Dermis microvascular lymphatic vessel endothelial cell (primary cell): ENCODE measurements at places on chromosomes 1 and 21. TPM values are rescaled to one million over a fixed set of nuclear protein-coding genes. Genes with fewer than 3 reads are reported as not detected.

VTCN1 gene
- not detected in 2 replicates for total RNA-seq

GRCh38 chr1:55065648-55066047 is 26.3 kb downstream of the PCSK9 start:
- no peak for DNase-seq

DNA sequence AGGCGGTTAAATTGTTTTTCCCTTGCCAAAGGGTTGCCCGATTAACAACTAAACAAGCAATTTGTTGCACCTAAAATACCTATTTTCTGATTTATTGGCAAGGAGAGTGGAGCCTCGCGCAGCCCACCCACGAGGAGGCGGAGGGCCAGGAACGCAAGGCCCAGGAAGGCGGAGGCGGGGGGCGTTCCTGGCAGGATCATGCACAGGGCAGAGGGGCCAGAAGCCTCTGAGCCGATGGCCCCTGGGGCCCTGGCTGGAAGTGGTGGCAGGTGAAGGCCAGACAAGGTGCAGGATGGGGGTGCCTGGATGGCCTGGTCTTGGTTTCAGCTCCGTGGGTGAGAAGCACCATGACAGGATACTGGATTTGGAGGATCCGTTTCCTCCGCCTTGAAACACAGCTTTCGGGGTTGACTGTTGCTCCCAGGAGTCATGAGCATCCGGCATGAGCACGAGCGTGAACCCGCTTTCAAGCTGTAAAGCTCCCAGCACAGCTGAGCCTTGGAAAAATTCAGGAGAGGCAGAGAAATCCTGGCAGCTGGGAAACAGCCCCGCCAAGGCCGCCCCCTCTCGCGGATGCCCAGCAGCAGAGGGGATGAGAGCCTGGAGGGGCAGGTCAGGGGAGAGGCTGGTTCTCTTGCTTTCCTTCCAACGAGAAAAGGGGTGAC is 35.0 kb downstream of the AJAP1 start:
- DNase-seq: no peak

DNA sequence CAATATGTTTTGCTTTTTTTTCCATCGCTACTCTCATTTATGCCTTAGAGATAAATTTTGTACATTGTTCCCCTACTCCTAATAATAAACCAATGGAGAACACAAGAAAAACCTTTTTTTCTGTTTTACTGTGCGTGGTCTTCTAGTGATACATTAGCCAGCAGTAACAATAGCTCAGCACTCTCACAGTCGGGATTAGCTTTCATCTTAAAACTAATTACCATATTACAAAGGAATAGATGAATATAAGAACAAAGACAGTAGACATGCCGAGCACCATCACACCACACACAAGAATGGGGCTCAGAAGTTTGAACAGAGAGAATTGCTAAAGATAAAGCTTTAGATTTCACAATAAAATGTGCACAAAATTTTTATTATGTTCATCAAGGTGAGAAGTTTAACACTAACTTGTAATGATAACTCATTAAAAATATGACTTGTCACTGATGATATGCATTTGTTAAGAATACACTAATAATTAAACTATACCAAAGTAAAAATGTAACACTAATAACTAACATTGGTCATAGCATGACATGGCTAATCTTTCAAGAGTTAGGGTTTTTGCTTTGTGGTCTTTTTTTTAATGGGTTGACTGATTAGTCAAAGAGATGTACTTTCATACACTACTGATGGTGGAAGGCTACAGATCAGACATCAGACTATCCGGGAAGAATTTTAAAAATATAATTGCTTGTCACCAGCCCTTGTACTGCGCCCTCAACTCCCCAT is 61.8 kb downstream of the EXTL2 start:
- no peak for DNase-seq

KAZN gene
- total RNA-seq: 0.51 and 1.1 TPM in 2 replicates

DNA sequence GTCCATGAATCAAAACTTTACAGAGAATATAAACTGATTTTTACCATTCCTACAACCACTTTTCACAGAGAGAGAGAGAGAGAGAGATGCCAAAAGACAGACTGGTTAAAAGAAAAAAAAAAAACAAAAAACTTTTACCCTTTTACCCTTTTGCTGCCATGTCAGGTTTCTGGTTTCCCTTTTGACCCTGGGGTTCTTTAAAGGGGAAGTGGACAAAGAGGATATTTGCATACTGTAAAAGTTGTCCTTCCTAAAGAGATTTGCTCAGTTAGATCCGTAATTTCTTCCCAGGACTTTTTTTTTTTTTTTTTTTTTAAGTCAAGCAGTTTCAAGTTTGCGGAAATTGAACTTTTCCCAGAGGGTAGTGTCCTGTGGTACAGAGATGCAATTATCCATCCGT is 287.8 kb upstream of the RGS18 start:
- no peak for DNase-seq

DOCK7 gene
- total RNA-seq: 28.5 and 30.2 TPM in 2 replicates

AMPD1 gene
- not detected in 2 replicates for total RNA-seq

- DNase-seq: peak; percentile 85
Measured at GRCh38 chr1:58898739-58899586, 115.1 kb upstream of the JUN start.

DNA sequence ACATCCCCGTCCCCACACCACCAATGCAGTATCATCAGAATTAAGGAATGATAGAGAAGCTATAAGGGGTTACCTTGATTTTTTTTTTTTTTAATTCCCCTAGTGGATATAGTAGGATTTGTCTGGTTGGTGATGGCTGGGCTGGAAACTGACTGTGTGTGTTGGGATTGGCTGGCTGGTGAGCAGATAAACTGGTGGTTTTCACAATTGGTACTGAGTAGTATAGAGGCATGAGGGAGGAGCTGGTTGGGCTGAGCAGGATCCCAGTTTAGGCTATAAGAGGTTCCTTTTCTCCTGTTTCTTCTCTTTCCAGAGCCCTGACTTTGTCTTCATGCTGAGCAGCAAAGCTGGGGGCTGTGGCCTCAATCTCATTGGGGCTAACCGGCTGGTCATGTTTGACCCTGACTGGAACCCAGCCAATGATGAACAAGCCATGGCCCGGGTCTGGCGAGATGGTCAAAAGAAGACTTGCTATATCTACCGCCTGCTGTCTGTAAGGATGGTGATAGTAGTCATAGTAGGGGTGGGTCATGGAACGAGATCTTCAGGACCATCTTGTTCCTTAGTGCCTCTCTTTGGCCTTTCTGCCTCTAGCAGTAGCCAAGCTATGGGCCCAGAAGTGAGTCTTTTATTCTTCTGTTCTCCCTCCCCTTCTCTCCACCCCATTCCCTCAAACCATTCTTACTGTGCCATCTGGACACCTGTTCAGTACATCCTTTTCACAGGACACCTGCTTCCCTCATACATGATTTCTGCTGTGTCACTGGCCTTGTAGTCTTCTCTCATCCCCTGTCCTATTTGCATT is 26.9 kb downstream of the RAD54L start:
- no peak for DNase-seq

GRCh38 chr1:177849579-177850290 is 120.1 kb downstream of the SEC16B start:
- DNase-seq: no peak

DNA sequence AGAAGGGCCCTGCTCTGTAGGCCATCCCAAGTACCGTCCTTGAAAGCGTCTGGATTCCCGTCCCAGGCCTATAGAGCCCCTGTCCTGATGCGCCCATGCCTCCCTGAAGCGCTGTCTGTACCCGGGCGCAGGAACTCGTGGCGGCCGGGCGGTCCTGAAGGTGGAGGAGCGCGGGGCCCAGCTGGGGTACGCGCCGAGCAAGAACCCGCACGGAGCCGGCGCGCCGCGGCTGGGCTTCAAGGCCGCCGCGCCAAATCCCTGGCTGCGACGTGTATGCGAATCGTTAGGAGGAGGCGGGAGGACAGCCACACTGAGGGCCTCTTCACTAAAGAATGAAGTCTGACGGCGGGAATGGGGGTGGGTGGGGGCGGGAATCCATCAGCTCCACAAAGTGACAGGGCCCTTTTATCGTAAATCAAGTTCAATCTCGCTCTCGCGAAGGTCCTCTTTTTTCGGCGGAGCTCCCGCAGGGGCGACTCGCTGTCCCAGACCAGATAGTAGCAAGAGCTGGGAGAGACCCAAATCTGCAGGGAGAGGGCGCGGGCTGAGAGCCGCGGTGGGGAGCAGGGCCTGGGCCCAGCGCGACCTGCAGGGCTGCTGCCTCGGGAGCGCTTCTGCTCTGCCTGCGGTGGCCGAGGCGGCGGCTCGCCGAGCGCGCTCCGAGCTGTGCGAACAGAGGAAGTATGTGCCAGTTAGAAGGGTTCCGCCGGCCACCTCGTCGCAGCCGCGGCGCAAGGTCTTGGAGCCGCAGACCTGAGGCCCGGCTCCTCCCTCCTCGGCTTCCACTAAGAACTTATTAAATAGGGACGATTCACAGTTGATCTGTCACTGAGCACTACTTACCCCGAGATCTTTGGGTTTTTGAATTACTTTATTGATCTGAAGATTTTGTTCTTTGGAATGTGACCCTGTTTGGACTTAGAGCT is 10.4 kb downstream of the BARHL2 start:
- no peak for DNase-seq

GRCh38 chr1:45051005-45051772 is 39.1 kb downstream of the UROD start:
- DNase-seq: no peak

DNA sequence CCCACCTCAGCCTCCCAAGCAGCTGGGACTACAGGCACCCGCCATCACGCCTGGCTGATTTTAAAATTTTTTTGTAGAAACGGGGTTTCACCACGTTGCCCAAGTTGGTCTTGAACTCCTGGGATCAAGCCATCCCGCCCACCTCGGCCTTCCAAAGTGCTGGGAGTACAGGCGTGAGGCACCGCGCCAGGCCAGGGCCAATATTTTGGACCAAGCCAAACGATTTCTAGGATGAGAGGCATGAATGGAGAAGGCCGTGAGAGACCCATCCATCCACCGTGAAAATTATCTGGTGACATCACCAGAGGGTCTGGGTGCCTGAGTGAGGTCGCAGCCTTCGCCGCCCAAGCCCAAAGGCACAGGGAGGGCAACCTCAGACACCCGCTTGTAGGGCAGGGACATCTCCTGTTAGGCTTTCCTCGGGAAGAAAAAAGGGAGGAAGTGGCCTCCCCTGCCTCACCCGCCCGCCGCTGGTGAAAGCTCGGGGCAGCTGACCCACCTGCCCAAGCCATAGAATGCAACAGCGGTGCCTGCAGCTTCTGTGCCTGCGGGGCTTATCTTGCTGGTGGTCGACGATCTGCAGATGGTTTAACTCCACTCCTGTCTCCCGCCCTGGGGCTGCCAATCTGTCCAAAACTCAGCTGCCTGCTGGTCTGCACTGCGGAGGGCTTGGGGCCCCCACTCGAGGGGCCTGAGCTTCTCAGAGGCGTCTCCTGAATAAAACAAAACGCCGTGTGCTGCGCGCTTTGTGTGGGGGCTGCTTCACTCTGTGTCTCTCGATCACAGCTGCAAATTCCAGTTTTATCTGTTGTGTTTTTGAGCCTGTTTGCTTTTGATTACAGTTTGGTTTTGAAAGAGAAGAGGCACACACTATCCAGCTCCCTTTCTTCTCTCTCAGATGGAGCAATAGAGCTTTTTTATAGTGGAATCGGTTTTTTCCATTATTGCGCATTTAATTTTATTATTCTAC is 85.8 kb downstream of the MRPS6 start:
- DNase-seq: no peak

DNA sequence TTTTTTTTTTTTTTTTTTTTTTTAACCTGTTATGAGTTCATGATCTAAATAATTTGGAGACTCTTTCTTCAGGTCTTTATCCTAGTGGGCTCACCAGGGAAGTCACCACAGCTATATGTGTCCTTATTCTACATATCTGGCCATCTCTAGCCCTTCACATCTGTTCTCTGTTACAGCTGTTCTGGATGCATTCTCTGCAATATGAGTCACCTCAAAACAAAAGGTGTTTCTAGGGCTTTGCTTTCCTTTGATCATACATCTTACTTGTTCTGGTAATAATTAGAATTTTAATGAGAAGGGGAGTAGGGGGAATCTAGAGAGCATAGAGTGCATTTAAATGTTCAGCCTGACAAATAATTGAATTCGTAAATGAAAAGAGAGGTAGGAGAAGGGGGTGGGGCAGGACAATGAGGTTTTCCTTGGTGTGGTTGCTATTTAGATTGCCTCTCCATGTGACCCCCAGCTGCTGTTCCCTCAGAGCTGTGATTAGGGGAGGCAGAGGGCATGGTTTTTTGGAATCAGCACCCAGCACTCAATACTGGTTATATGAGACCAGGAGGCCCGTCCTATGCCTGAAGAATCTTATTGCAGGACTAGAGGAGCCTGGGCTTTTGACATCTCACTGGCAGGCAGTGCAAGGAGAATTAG is 8.0 kb downstream of the SYT6 start:
- no peak for DNase-seq

DNA sequence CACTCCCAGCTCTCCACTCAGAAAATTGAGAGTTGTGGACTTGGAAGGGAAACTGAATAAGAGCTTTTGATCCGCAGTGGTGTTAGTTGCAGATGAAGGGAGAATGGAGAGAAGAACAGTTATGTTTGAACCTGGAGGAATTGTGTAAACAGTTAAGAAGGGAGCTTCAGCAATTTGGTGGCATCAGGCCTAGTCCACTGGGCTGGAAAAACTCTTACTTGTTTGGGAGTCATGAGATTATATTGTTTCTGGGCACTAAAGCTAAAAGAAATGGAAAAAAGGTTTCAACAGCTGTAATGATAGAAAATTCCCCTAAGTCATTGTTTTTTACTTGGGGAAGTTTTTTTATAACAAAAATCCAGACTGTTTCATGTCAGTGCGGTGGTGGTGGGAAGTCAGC is 256.1 kb upstream of the C1orf87 start:
- no peak for DNase-seq

GRCh38 chr1:174984952-174985351 is 14.8 kb upstream of the CACYBP start:
- DNase-seq: no peak

DNA sequence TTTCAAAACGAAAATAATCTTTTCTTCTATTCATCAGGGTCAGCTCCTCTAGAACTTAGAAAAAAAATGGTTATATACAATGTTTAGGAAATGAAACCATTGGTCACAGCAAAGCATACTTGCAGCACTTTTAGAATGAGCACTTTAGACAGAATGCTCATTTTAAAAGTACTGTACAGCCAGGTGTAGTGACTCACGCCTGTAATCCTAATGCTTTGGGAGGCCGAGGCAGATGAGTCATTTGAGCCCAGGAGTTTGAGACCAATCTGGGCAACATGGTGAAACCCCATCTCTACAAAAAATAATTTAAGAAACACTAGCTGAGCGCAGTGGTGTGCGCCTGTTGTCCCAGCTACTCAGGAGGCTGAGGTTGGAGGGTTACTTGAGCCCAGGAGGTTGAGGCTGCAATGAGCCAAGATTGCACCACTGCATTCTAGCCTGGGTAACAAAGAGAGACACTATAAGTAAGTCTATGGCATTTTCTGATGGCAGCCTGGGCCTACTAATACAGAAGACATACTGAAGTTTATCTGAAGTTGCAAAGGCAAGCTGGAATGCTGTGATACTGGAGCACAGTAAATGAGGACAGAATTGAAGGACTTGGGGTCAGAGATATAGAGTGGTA is 48.9 kb upstream of the ZNF326 start:
- DNase-seq: no peak
